ENCODE measurements at places on chromosomes 4 and X.

- DNase-seq = peak; percentile 1
Observed at GRCh38 chrX:26442340-26442739, 226.4 kb downstream of the MAGEB5 start.

DNA sequence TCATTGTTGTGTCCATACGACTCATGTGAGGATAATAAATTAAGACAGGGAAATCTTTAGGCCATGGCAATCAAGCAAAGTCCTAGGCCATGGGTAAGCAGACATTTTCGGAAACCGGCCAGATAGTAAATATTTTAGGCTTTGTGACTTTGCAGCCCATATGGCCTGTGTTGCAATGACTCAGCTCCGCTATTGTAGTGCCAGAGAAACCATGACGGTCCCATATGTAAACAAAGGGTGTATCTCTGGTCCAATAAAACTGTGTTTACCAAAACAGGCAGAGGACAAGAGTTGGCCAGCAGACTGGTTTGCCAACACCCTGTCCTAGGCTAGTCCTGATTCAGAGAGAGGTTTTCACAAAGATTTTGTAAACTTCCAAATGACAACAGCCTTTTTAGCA lies 5.0 kb downstream of the FAM114A1 start:
- no peak for DNase-seq

DNA sequence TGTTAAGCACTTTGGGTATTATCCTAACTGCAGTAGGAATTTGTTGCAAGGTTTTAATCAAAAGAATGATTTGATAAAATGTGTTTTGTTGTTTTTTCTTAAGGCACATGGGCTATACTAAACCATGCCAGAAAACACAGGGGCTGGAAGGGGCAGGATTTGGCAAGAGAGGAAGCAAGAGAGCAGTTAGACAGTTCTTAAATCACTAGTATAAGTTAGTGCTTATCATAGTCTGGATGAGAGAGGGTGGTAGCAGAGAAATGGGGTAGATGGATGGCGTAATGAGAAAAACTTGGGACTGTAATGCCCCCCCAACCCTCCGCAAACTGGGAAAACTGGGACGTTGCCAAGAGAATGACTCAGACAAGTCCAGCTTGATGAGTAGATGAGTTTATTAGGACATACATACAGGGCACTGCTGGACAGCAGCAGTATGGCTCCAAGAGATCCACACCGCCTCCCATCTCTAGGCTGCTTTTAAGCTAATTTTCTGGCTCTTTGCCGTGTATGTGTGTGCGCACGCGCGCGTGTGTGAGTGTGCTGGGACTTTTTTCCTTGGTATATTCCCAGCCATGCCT lies 151.5 kb downstream of the PDLIM5 start:
- peak; percentile 57 for DNase-seq

- no peak for DNase-seq
Observed at GRCh38 chrX:68420559-68420958, 12.7 kb downstream of the OPHN1 start.

GRCh38 chr4:122762520-122762919 lies 30.0 kb downstream of the BBS12 start:
- no peak for DNase-seq

DNA sequence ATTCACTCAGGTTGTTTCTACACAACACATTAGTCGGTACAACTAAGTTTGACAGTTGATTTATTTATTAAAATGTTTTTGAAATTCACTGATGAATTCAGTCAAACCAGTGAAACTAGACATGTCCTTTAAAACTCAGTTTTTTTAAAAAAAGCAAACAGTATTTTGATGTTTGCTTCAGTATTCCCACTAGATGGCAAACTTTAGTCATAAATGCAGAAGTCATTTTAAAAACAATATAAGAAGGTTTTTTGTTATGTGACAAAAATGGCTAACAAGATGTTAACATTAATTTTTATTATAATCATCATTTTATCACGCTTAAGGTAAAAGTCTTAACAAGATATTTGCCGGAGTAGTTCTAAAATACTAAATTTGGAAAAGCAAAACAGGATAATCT lies 1337.8 kb upstream of the DIAPH2 start:
- DNase-seq = no peak

GRCh38 chrX:153438532-153438931 lies 7.3 kb downstream of the TREX2 start:
- DNase-seq = peak; percentile 40

- DNase-seq = no peak
Observed at GRCh38 chr4:13430834-13431568, 53.1 kb downstream of the RAB28 start.

DNA sequence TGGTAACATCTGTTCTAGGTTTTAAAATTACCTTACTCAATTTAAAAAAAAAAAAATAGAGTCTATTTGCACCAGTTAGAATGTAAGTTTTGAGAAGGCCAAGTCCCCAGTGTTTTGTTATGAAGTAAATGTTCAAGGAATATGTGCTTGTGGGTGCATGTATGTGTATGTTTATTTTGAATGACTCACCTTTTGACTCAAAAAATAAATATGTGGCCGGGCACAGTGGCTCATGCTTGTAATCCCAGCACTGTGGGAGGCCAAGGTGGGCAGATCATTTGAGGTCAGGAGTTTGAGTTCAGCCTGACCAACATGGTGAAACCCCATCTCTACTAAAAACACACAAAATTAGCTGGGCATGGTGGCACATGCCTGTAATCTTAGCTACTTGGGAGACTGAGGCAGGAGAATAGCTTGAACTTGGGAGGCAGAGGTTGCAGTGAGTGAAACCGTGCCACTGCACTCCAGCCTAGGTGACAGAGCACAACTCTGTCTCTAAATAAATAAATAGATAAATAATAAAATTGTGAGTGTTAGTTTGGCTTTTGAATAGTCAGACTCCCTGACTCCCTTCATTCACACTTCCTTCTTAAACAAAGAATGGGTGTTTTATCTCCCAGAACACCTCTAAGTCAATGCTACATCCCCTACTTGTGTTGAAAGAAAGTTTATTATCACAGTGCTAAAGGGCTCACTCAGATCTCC lies 511.3 kb upstream of the PCDH7 start:
- DNase-seq = peak; percentile 46

GRCh38 chr4:153450544-153450917 lies 15.6 kb upstream of the TMEM131L start:
- DNase-seq = no peak

DNA sequence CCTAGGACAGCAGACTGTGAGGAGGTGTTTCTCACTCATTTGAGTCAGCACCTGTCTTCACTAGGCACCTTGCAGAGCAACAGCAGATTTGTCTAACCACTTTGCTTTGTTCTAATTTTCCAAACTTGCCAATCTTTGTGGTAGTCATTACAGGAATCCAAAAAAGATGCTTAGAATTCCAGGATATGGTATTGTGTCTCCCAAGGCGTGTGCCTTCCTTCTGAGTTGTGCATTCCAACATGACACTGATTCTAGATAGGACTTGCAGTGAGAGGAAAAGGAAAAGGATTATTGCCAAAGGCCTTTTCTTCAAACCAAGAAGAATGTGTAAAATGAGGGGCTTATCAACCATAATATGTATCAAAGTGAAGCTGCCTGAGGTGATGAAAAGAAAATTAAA lies 126.2 kb downstream of the MAPK10 start:
- no peak for DNase-seq

DNA sequence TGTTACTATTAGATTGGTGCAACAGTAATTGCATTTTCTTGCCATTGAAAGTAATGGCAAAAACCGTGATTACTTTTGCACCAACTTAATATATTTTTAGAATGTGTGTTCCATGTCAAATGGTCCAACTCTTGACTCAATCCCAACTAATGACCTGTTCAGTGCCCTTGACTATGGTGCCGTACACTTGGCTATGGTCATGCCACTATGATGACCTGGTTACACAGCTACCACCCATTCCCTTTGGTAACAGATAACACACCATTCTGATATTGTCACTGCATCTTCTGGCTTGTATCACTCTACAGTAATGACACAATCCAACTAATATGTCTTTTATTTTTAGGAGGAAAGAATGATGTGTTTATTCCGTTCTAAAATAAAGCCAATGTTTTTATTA lies 469.4 kb downstream of the DMD start:
- no peak for DNase-seq

DNA sequence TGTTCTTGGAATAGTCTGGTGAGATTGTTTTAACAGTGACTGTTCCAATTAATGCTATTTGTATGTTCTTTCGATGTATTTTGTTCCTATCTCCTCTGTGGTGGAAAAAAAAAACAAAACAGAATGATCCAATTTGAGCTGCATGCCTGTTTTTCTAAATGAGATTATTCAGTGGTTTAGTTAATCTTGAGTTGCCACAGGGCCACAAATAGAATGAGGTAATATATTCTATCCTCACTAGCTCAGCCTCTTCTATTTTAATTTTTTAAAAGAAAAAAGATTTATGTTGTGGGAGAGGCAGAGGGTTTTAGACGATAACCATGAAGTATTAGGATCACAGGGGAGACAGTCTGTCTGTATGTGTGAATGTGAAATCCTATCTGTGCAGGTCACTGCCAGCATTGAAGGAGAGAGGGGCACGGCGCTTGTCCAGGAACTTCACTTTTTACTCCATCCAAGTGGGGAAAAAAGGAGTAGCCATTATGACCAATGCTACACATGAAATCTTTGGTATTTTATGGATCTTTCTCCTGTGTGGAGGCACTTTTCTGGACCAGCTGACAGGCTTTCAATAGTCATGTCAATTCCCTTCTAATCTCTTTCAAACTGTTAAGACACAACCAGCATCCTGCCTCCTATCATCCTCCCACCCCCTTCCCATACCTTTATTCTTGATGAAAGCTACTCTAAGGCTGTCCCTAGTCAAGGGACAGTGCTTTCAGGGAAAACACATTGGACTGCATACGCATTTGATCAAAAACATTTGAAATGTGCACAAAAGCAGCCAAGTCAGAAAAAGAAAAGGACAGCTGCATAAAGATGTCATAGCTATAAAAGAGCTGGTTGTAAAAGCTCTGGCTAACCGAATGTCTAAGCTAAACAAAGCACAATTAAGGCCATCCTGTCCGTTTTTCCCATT lies 1063.8 kb upstream of the INTU start:
- no peak for DNase-seq

All from A549 (cell line).